ENCODE measurements at places on chromosomes 12 and 14.

DNA sequence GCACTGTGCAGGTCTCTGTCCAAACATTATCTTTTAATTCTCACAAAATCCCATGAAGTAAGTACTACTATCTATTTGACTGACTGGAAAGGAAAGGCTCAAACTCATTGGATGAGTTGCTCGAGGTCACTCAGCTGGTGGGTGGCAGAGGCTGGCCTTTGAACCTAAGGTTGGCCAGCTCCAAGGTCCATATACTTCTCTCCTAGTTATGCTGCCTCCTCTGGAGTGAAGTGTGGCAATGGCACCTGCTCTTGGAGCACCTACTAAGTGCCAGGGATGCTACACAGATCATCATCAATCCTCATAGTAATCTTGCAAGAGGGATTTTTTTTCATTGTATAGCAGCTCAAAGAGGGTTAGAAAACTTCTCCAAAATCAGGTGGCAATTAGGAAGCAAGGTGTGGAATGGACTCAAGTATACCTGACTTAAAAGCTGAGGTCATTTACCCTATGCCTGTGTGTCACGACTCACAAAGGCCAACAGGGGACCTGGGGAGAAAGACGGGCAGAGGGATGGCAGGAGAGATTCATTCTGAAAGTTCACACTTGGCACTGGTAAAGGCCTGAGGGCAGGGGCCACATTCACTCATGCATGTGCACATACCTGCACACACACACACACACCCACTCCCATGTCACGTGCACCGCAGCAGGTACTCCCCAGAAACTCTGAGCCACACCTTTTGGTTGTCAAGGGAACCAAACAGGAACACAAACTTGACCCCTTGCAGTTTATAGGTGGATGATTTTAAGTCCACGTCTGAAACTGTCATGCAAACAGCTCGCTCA is 146.4 kb downstream of the FOXN3 start:
- peak; percentile 8 for DNase-seq

GRCh38 chr12:14681625-14682024 is 14.8 kb downstream of the GUCY2C start:
- DNase-seq, result no peak

DNA sequence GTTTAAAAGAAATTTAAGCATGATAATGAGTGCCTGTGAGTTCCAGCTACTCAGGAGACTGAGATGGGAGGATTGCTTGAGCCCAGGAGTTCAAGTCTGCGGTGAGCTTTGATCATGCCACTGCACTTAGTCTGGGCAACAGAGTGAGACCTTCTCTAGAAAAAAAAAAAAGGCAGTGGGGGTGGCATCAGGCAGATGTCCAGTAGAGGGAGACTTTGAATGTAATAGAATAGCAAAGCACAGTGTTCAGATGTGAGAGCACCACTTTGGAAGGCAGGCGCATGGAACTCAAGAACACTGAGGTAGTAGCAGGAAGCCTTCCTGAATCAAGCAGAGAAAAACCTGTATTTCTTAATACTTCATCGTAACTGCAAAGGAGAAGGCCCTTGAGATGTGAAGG is 394.5 kb upstream of the GARIN6 start:
- peak; percentile 42 for DNase-seq

- DNase-seq, result no peak
These were observed 8.0 kb upstream of the LGMN start for GRCh38 chr14:92756446-92756845.

DNA sequence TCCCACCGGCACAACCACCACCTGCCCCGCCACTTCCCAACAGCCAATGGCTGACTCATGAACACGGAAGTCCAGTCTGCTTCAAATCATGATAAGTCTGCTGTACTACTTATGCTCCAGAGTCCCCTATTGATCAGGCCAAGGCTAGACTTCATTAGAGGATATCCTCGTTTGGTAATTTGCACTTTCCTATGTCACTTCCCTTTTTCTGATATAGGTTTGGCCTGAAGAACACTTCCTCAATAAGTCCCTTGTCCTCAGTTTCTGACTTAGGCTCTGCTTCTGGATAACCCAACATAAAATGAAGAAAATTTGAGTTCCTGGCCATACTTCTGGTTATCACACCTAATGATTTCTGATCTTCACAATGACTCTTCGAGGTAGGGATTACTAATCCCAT is 45.3 kb downstream of the IFNG-AS1 start:
- DNase-seq, result no peak

GRCh38 chr12:27201169-27201568 is 42.9 kb upstream of the STK38L start:
- DNase-seq, result no peak

DNA sequence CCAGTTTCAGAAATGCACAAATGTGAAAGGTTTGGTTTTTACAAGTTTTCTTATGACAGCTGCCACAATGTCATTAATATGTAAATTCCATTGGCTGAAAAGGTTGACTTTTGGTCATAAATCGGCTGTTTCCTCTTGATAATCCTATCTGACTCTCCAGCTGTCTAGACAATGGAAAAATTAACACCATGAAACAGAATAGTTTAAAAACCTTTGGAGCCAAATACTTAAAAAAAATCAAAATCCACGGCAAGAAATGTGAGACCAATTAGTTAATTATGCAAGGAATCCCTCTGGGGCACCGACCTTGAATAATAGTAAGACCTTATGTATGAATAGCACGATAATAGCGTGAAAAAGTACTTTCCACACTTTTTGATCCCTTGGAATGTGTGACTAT is 138.0 kb downstream of the ZNF664 start:
- DNase-seq, result no peak

DNA sequence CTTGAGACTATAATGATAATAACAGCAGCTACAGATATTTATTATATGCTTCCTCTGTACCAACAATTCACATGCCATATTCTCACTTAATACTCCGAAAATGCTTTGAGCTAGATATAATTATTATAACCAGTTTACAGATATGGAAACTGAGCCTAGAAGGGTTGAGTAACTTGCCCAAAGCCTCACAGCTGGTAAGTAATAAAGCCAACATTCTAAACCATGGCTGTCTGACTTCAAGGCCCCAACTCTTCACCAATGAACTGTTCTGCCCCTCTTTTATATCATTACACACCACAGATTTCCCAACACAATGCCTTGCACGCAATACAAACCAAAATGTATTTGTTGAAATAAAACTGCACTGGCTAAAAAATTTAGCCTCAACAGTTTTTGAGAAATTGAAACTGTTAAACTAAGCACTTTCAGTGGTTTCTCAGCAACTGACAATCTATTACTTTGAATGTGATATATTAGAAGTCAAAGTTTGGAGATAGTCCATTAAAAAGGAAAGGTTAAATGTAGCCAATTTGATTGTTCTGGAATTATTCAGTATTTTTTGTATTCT is 222.5 kb upstream of the ARHGAP5 start:
- no peak for DNase-seq

DNA sequence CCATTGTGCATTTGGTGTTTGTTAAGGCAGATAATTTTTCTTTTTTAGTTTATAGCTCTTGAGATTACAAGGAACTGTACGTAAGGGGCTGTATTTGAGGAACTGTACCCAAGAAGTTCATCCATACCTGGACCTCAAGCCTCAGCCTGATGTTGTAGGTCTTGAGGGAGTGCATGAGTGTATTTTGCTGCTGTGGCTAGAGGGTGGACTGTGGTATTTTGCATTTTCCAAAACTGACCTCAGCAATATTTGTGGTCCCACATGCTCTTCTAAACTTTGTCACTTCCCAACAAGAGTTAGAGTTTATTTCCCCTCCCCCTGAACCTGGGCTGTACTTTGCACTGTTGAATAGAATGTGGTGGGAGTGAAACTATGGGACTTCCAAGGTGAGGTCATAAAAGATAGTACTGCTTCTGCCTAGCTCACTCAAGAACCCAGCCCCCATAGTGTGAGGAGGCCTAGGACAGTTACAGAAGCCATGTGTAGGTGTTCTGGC is 42.2 kb upstream of the FBXO33 start:
- DNase-seq, result no peak

DNA sequence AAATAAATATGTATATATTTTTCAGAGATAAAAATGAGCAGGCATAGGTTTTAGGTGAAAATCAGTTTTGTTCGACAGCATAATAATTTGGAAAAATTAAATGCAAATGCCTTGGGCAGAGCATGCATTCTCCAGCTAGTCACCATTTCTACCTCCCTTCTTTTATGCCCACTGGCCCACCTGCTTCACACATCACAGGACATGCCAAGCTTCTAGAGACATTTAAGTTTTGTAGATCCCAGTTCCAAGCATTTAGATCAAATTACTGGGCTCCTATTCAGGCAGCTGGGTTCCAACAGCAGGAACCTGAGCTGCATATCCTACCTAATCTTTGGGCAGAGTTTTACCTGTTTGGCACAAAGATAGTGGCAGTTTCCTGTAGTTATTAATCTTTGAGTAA is 67.6 kb upstream of the SLC38A4 start:
- no peak for DNase-seq

DNA sequence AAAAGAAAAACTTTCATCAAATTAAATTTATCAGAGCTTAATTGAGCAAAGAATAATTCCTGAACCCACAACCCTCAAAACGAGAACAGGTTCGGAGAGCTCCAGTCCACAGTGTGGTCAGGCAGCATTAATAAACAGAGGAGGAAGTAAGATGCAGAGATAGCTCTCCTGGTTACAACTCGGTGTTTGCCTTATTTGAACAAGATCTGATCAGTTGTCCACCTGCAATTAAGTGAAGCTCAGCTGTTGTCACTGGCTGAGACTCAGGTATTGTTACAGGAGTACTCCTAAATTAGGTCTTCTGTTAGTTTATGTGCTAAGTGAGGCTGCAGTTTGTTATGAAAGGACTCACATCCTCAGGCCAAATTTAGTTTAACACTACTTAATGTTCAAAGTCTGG is 451.4 kb upstream of the PDE3A start:
- no peak for DNase-seq

DNA sequence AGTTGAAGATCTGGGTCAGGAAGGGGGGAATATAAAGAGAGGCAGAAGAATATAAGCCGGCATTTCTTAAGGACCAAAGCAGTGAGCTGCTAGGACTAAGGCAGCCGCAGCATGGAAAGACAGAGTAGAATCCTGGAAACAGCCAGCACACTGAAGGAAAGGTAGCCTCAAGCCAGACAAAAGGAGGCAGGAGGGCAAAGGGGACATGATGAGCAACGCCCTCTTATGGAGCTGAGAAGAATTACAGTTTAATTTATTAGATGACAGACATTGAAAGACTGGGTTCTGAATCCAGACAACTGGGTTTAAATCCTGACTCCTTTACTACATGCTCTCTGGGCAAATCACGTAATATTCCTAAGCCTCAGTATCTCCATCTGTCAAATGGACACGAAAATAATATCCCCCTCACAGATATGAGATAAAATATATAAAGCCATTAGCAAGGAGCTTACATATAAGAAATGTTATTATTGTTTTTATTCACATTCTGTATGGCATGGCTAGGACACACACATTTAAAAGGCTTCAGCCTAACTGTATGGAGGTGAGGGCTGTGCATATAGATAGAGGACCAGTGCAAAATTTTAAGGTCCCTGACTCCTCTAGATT is 8.1 kb upstream of the PCED1B start:
- peak; percentile 30 for DNase-seq

GRCh38 chr12:94817695-94818075 is 167.3 kb upstream of the TMCC3 start:
- DNase-seq, result no peak

DNA sequence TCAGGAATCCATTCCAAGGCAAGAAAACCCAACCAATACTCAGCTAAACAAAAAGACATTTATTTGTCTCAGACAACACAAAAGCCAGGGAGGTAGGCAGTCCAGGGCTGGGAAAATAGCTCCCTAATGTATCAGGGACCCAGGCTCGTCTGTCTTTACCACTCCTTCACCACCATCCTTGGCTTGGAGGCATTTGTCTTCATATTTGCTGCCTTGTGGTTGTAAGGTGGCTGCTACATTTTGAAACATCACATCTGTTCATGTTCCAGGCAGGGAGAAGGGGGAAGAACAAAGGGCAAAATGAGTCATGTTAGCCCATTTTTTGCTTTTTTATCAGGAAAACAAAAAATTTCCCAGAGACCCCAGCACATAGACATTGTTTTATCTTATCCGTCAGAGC is 44.8 kb upstream of the PCED1B start:
- no peak for DNase-seq

- DNase-seq, result no peak
These were observed 74.5 kb downstream of the VWF start for GRCh38 chr12:6049992-6050391.

DNA sequence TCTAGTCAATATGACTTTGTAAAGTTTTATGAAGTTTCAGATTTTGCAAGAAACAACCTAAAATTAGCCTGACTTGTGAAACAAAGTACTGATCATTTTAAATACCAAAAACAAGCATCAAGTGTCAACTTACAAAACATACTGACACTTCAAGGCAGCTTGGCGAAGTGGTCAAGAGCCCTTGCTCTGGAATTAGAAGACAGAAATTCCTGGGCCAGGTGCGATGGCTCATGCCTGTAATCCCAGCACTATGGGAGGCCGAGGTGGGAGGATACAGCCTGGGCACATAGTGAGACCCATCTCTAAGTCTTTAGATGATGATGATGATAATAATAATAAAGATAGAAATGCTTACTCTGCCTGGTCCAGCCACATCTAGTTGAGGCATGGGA is 45.4 kb upstream of the NR2C1 start:
- no peak for DNase-seq

- no peak for DNase-seq
These were observed 17.2 kb downstream of the ADGRD1 start for GRCh38 chr12:130970908-130971233.

DNA sequence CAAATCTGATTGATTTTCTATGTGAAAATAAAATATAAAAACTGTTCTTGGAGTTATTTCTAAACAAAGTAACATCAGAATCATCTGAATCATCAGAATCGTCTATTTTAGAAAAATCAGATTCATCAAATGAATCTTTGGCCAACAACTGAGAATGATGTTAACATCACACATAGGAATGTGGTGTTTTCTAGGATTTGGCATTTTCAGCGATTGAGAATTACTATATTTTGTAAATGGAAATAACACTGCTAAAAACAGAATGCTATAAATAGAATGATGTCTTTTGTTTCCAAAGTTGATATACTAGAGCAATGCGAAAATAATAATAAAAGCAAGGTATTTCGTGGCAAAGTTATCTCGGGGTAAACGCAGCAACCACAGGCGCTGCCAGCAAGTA is 73.9 kb upstream of the EVL start:
- no peak for DNase-seq

DNA sequence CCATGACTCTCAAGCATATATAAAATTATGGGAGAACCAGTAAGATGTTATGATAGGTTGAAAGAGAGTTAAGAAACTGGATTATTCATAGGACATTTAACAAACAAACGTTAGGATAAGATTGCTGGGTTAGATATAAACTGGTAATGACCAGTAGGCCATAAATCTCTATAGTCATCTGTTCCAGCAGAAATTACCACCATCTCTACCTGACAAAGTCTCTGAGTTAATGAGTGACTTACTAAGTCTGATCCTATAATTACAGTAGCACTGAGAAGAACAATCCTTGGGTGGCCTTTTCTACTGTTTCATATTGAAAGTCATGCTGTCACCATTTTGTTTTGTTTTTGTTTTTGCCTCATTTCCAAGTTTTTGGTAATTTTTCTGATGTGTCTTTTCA is 136.9 kb upstream of the CNOT2 start:
- DNase-seq, result peak; percentile 21

All from Caki2 (cell line).